Spinal cord (tissue), 10 donors: ENCODE measurements at places on chromosomes 2 and 18.
A peak's percentile ranks its signal among the peaks of the same experiment; 100 is the strongest.

GRCh38 chr2:25347846-25348245, 6.1 kb upstream of the DNMT3A start:
- DNase-seq = no peak

DNA sequence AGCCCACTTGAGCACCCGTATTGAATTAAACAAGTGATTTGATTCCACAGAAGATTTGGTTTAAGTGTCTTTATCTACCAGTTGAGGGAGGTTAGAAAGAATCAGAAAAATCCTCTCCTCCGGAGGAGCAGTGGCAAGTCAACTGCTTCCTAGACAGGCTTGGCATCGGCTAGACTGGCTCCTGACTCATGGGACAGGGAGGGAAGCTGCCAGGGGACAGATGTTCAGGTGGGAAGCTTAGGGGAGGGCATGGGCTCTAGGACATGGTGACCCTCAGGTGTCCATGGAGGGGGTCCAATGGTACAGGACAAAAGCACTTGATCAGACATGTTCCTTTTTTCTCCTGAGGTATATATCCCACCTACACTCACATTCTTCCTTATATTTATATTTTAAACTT, 119.3 kb upstream of the IL1R2 start:
- DNase-seq = no peak

DNA sequence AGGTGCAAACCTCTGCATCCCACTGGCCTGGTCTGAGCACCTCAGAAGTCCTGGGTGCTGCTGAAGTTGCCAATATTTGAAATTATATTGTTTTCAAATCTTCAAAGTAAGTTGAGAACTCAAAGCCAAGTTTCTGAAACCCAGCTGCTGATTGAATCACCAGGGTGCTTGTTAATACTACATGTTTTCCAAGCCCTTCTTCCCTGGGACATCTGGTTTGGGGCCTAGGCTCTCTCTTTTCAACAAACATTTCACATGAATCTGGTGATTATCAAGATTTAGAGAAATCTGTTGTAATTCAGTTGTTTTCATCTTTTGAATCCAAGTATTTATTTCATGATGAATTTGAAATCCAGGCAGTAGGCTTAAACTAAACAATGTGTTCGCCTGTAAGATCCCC, 24.4 kb downstream of the MLPH start:
- DNase-seq = no peak

DNA sequence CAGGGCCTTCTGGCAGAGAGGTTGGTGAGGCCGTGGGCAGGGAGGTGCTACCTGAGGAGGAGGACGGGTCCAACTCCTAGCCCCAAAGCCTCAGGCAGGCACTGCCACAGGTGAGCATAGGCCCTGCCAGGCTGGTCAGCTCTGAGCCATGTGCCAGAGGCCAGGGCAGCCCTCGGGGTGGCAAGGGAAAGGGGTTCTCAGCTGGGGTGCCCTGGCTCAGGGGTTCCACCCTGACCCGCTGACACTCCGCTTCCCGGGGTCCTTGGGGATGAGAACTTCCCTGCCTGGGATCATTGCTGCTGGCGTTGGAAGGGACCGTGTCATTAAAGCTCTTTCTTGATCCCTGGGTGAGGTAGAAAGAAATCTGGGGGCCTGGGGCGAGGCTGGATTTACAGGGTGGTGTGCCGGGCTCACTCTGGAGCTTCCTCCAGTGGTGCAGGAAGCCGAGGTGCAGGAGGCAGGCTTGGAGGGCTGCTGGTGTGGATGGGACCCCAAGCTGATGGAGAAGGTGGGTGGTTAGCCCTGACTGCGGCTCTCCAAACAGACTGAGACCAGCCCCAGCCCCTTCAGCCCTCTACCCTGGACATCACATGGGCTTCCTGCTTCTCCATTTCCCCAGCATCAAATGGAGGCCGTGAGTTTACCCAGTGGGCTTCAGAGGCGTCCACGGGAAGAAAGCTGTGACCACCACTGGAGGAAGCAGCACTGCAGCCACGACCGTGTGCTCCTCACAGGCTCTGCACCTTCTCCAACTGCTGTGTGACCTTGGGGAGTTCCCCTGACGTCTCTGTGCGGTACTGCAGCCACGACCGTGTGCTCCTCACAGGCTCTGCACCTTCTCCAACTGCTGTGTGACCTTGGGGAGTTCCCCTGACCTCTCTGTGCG, 295.2 kb downstream of the NDUFA10 start:
- DNase-seq = no peak

DNA sequence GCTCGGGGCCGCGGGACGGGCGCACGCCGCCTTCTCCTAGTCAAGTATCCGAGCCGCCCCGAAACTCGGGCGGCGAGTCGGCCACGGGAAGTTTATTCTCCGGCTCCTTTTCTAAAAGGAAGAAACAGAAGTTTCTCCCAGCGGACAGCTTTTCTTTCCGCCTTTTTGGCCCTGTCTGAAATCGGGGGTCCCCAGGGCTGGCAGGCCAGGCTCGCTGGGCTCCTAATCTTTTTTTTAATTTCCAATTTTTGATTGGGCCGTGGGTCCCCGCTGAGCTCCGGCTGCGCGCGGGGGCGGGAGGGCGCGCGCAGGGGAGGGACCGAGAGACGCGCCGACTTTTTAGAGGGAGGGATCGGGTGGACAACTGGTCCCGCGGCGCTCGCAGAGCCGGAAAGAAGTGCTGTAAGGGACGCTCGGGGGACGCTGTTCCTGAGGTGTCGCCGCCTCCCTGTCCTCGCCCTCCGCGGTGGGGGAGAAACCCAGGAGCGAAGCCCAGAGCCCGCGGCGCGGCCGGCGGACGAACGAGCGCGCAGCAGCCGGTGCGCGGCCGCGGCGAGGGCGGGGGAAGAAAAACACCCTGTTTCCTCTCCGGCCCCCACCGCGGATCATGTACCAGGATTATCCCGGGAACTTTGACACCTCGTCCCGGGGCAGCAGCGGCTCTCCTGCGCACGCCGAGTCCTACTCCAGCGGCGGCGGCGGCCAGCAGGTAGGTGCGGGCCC, 617 bp downstream of the FOSL2 start:
- no peak for DNase-seq

GRCh38 chr18:52319424-52319983, 20.5 kb upstream of the DCC start:
- DNase-seq = no peak

- no peak for DNase-seq
These were observed 213.9 kb downstream of the ANAPC1 start for GRCh38 chr2:111669928-111670695.

DNA sequence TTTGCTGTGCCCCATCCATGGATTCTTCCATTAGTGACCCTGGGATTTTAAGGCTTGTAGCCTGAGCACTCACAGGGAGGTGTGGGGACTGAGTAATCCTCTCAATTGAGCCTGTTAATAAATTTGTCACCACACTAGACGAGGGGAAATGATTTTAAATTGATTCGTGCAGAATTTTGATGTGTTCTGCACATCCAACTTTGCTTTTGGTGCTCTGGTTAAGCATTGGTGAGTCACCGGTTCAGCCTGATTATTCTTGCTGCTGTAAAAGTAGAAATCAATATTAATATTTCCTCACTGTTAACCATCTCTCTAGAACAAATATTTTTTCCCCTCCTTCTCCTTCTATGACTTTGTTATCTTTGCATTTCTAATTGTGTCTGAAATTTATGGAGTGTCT, 482.0 kb downstream of the TSN start:
- no peak for DNase-seq

DNA sequence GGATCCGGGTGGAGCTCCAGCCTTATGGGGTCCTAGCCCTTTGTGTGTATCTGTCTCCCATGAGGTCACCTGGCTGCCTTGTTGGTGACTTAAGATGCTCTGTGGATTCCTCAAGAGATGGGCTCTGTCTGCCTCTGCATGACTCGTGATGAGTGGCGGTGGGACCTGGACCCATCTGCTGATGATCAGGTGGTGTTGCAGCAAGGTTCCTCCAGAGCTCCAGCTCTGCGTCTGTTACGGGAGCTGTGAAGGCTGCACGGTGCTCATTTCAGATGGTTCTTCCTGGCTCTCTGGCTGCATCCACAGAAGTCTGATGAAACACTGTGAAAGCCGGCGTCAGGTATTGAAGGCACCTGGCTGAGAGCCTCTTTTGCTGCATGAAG, 2.4 kb downstream of the AGAP1 start:
- no peak for DNase-seq

GRCh38 chr2:129793431-129793902, 186.0 kb upstream of the RAB6C start:
- DNase-seq = peak; percentile 77
